Activated naive CD4-positive, alpha-beta T cell treated with anti-CD3 and anti-CD28 coated beads, Interleukin-2, amount 10 ng/mL, durations not matched to agents 5 hours and 36 hours (primary cell): ENCODE measurements at places on chromosomes 1 and 21. TPM values are rescaled to one million over a fixed set of nuclear protein-coding genes. Genes with fewer than 3 reads are reported as not detected.

The CD101 gene
- 7.1 TPM for total RNA-seq

The CFHR3 gene
- not detected for total RNA-seq

The LY9 gene
- 76.3 TPM for total RNA-seq

The SAMD13 gene
- total RNA-seq = 0.40 TPM

The CENPF gene
- 134 TPM for total RNA-seq

The SPATA21 gene
- not detected for total RNA-seq

The KCNQ4 gene
- total RNA-seq = 0.53 TPM

The EPHA8 gene
- not detected for total RNA-seq

The ADAM30 gene
- not detected for total RNA-seq

The FCRL2 gene
- total RNA-seq = not detected

The SPATA45 gene
- not detected for total RNA-seq

The ITLN2 gene
- not detected for total RNA-seq

The CFHR2 gene
- total RNA-seq = not detected

The ESPN gene
- 1.4 TPM for total RNA-seq

The NFASC gene
- total RNA-seq = not detected

The IL23R gene
- total RNA-seq = 0.12 TPM

The GBP6 gene
- total RNA-seq = 0.29 TPM

The NUDT4B gene
- total RNA-seq = 0.38 TPM

The NLRP3 gene
- 4.1 TPM for total RNA-seq

The FBLIM1 gene
- not detected for total RNA-seq

The LPAR3 gene
- total RNA-seq = 3.6 TPM

The TAS1R1 gene
- total RNA-seq = not detected
